Smooth muscle cell of the pulmonary artery (primary cell): ENCODE measurements at places on chromosomes 16 and 17. TPM values are rescaled to one million over a fixed set of nuclear protein-coding genes. Genes with fewer than 3 reads are reported as not detected.

Gene CDK5R1
- total RNA-seq = 0.78 and 1.2 TPM in 2 replicates

Gene COX6A2
- total RNA-seq = not detected in 2 replicates

Gene RAB37
- total RNA-seq = 0.33 and 0.36 TPM in 2 replicates

Gene OTOP2
- not detected in 2 replicates for total RNA-seq

Gene TP53TG3
- not detected in 2 replicates for total RNA-seq

Gene PIEZO1
- total RNA-seq = 272 and 555 TPM in 2 replicates

Gene TTYH2
- 1.8 TPM in 2 replicates for total RNA-seq

Gene KRTAP9-4
- not detected in 2 replicates for total RNA-seq

Gene ZBTB4
- 39.2 and 45.6 TPM in 2 replicates for total RNA-seq

Gene MYL4
- 0.85 TPM in 1 of 2 replicates, not detected in the other for total RNA-seq

Gene PABPN1L
- not detected in 2 replicates for total RNA-seq

Gene CLEC3A
- total RNA-seq = not detected in 2 replicates

Gene PRSS27
- 0.69 and 0.72 TPM in 2 replicates for total RNA-seq
